ENCODE measurements at places on chromosomes 2 and 18.

DNA sequence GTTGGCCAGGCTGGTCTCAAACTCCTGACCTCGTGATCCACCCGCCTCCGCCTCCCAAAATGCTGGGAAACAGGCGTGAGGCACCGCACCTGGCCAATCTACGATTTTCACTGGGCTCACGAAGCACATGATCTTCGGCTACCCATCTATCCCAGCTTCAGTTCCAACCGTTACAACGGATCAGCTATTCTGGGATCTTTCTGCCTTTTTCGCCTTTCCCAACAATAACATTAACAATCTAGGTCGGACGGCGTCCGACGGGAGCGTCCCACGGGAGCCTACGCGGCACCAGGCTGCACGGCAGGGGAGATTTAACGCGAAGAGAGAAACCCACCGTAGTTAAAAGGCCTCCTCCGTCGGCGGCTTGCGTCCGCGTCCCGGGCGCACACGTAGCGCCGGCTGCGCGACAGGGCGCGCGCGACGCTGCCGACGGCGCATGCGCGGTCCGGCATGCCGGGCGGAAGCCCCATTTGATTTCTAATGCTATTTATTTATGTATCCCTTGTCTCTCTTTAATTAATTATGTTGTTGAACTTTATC, at the start of gene MSL3B:
TSS of gene MSL3B (minus strand) at position 394 of the 540 bp plus-strand sequence.
- no peak for DNase-seq

GRCh38 chr2:127400897-127401756, 13.4 kb upstream of the MAP3K2 start:
- DNase-seq = no peak

- DNase-seq = no peak
Measured at GRCh38 chr2:151978709-151979108, 120.1 kb downstream of the CACNB4 start.

DNA sequence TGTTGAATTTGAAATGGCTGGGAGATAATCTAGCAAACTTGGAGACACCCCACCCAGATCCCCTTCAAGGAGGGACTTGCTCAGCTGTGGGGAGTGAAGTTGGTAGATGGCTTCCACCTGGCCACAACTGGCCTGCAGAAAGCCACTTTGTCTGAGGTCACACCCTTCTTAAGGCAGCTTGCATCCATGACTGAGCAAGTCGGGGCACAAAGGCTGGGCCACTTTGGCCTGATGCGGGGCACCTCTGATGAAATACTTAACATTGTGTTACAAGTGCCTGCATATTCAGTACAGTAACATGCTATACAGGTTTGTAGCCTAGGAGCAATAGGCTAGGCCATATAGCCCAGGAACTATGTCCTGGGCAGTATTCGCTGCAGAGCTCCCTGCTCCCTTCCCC, 13.4 kb upstream of the RPL37A start:
- no peak for DNase-seq

DNA sequence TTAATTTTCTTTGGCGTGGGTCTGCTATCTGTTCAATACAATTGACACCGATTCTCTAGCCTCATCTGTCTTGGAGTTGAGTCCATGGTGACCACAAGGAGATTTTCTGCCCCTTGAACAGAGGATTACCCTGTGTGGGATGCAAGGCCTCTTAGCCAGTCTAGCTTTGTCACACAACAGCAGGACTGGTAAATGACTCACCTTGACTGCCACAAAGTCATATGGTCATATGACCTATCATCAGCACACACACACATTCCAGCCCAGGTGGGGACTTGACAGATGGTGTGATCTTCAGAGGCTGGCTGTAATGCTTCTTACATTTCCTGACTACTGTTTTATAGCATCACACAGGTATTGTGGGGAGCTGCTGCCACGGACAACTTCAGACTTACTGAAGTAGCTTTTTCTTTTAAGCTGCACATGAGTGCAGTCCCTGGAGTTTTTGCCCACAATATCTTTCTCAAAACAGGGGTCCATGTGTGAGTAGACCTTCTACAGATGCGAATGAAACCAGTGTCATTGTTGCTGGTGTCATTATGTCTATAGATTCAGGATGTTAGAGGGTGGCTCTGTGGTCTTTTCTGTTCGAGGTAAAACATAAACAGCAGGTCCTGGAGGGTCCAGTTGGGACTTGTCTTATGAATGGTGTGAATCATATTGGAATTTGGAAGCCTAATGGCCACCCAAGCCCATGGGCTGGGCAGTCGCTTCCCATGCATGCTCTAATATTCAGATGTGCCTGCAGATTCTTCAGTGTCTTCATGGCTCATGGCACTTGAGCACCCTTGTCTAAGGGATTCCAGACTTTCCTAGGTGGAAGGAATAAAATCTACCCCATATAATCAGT, 18.6 kb upstream of the ACOXL start:
- no peak for DNase-seq

- no peak for DNase-seq
Measured at GRCh38 chr2:221429741-221430491, 142.2 kb downstream of the EPHA4 start.

GRCh38 chr2:109129356-109129920, 433 bp downstream of the SH3RF3 start:
- DNase-seq = no peak

Data from NCI-H460 (cell line).